ENCODE measurements at places on chromosomes 2 and 18.

DNA sequence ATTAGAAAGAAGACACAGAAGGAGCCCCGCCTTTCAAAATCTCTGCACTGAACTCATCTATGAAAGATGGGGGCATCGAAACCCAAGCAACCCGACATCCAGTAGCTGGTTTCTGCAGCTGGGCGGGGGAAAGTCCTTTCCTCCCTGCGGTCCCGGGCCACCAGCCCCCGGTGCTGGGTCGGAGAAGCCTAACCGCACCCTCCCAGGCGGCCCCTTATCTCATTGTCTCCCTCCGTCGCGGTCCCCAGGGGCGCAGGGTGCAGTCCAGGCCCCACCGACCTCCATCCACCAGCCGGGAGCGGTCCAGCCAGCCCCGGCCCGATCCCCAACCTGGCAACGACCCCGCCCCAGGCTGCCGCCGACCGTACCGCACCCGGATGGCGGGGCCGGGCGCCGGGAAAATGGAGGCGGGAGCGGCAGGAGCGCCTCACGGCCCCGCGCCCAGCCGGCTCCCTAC, 452 bp downstream of the RAPH1 start:
- DNase-seq, result no peak

DNA sequence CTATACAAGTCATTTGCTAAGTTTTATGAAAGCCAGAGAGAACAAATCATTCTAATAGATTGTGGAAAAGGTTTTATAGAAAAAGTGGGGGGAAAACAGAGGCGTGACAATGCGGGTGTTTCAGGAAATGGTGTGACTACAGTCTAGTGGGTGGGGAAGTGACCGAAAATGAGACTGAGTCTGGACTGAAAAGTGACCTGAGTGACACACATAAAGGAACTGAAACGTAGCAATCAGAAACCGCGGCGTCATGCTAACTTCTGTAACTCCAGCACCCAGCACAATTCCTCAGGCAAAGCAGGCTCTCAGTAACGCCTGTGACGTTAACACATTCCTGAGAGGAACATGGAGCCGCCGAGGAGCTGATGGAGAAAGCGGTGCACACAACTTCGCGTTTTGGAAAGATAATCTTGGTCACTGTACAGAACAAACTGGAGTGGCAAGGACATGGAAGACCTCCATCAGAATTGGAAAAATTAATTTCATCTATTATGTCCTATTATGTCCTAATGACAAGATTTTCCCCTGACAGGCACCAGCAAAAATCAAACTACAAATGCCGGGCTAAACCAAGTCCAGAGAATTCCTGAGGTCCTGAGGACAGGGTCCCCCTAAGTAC, 1.4 kb upstream of the CD226 start:
- DNase-seq, result no peak

GRCh38 chr2:104804148-104804890, 49.6 kb upstream of the POU3F3 start:
- DNase-seq, result no peak

GRCh38 chr18:44128365-44128764, 552.3 kb upstream of the SETBP1 start:
- no peak for DNase-seq

GRCh38 chr2:133660510-133660909, 92.2 kb upstream of the NCKAP5 start:
- no peak for DNase-seq

- no peak for DNase-seq
Observed at GRCh38 chr18:39701055-39701783, 2135.6 kb upstream of the CELF4 start.

DNA sequence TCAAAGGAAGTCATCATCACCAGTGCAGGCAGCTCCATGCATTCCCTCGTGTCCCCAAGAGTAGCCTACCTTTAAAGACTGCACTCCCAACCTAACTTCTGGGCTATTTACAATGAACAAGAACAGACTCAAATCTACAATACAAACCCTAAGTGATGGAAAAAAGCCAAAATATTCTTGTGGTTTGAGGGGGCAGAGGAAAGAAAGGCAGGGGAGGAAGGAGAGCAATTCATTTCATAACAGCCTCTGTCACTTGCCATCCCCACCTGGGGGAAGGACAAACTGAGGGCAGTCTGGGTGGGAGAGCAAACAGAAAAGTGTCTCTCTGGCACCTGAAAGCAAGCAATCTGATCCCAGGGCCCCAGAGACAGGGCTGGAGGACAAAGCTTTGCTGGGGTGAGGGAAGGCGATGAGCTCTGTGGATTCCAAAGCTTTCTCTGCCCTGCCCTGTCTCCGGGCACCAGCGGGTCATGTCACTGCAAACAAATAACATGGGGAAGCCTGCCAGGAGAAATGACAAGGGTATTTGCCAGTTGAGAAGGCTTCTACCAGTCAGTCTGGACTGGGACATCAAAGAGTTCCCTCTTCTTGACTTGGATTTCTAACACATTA, 528.0 kb upstream of the TNP1 start:
- DNase-seq, result no peak

DNA sequence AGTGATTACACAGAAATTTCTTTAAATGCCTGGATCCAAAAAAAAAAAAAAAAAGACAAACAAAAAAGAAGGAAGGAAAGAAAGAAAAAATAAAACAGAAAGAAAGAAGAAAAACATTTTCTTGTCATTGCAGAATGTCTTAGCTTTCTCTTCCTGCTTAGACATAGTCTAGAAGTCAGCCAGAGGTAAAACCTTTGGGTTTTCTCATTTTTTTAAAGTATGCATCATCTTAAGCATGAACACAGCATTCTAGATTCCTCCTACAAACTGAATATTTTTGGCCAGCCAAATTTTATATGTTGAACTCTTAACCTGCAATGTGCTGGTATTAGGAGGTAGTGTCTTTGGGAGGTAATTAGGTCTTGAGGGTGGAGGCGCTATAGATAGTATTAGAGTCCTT, 243.9 kb downstream of the TRIB2 start:
- DNase-seq, result no peak

- DNase-seq, result no peak
Observed at GRCh38 chr2:54271843-54272627, 16.0 kb upstream of the TSPYL6 start.

- no peak for DNase-seq
Observed at GRCh38 chr2:24115057-24115456, 8.1 kb downstream of the PFN4 start.

DNA sequence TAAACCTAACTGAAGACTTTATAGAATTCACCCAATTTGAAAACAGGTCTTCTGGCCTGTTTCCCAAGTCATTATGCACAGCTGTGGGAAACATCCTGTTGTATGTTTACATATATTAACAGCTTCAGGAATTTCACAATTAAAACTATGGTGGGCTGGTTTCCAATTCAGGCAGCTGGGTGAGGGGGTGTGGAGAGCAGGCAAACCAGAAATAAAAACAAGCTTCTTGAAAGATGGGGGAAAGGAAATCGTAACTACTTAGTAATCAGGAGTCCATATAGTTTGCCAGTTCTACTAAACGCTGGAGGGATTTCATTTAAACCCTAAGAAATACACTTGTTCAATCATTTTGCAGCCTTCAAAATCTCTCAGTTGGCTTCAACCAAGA, 22.8 kb downstream of the ATP8B1 start:
- no peak for DNase-seq

DNA sequence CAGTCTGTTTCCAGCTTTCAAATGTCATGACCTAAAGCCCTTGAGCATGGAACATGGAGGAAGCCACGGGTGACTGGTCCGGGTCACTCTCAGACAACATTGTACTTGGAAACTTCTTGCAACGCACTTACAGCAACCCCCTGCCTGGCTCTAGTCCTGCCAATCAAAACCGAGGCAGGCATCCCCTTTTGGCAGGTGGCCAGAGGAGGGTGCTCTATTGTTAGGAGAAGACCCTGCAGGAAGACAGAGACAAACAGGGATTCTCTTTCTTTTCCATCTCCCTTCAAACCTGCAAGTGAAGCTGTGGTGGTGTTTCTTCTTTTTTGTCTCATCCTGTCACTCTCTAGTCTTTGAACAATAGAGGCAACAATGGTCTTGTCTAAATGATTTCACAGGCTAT, 667.2 kb downstream of the ZEB2 start:
- DNase-seq, result no peak

DNA sequence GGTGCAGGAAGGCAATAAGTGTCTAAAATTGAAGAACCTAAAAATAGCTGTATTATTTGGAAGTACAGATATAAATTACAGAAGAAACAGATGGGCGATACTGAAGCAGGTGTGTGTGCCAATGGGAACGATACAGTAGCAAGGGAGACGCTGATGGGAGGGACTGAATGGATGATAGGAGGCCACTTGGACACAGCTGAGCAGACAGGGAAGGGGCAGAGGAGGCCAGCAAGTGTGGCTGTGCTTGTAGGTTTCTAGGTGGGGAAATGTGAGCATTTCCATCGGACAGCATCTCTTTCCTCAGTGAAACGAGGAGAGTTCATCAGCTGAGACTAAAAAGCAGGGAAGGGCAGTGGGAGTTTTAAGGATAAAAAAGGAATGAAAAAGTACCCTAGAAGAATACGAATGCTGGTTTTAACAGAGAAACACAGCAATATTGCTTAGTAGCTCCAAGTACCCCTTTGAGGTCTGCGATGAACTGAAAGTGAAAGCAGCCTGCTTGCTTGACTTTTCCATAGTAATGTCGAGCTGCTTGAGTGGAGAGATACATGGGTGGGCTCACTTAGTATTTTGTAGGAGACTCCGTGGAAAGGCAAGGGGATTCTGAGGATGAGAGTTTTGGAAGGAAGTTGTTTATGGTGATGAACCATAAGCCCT, 91.7 kb upstream of the EPC2 start:
- DNase-seq, result no peak

DNA sequence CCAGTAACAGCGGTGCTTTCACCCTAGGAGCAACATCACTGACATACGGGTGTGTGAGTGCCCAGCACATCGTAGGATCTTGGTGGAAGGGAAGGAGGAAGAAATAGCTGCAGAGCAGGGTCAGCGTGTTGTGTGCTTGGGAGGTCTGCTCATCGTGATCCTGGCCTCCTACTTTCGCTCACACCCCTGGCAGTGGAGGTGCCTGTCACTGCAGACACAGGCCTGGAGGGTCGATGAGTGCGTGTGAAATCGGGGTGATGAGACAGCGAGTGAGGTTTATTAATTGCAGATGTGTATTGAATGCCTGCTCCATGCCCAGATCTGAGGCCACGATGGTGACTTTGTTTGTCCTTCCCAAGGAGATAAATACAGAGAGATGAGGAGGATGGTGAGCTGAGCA, 126.1 kb downstream of the NCK2 start:
- no peak for DNase-seq

- no peak for DNase-seq
Observed at GRCh38 chr2:28470759-28471158, 25.1 kb upstream of the PLB1 start.

GRCh38 chr2:106700616-106701015, 185.4 kb downstream of the ST6GAL2 start:
- DNase-seq, result no peak

- no peak for DNase-seq
Observed at GRCh38 chr2:226256237-226256636, 543.4 kb downstream of the IRS1 start.

DNA sequence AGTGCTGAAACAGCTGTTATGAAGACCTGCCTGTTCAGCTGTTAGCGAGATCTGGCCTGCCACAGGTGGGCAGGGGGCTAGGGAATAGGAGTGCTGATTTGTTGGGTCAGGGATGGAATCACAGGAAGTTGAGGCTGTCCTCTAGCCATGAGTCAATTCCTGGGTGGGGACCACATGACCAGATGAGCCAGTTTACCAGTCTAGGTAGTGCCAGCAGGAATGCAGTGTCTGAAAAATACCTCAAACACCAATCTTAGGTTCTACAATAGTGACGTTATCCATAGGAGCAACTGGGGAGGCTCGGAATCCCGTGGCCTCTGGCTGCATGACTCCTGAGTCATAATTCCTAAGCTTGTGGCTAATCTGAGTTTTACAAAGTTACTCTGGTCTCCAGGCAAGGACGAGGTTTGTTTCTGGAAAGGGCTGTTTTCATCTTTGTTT, 44.9 kb downstream of the DYSF start:
- DNase-seq, result no peak

- DNase-seq, result no peak
Observed at GRCh38 chr2:2919574-2920365, 457.8 kb downstream of the EIPR1 start.

DNA sequence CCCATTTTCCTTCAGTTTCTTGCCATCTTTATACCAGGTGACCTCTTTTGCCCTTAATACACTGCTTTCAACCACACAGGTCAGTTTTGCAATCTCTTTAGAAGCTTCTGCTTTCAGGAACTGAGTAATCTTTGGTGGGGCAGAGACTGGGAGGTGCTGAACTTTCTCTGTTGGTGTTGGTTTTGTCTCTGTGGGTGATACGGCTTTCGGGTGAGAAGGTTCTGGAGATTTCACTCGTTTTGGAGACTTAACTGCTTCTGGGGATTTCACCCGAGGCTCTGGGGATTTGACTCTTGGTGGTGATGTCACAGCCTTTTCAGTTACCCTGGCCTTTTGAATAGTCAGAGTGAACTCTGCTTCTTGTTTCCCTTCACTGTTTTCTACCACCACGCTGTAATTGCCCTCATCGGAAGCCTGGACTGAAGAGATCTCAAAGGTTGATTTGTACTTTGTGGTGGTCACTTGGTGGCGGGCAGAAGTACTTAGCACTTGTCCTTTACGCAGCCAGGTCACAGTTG, 50.4 kb downstream of the PLEKHA3 start:
- no peak for DNase-seq

DNA sequence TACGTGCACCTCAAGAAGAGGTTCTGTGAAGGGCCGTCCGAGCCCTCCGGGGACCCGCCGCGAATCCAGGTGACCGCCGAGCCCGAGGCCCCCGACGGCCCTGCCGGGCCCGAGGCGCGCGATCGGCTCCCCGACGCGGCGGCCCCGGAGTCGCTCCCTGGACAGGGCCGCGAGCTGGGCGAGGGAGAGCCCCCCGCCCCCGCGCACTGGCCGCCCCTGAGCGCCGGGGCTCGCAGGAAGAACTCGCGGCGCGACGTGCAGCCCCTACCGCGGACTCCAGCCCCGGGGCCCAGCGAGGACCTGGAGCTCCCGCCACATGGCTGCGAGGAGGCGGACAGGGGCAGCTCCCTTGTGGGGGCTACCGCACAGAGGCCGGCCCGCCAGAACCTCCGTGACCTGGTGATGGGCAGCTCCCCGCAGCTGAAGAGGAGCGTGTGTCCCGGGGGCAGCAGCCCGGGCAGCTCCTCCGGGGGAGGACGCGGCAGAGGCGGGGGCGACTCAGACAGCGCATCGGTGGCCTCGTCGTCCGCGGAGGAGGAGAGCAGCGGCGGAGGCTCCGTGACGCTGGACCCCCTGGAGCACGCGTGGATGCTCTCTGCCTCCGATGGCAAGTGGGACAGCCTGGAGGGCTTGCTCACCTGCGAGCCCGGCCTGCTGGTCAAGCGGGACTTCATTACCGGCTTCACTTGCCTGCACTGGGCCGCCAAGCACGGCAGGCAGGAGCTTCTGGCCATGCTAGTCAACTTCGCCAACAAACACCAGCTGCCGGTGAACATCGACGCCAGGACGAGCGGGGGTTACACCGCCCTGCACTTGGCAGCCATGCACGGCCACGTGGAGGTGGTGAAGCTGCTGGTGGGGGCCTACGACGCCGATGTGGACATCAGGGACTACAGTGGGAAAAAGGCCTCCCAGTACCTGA, 812 bp downstream of the SOWAHC start:
- no peak for DNase-seq

GRCh38 chr2:129757366-129757914, 222.0 kb upstream of the RAB6C start:
- DNase-seq, result no peak

GRCh38 chr2:237968048-237968862, 1.4 kb downstream of the UBE2F start:
- DNase-seq, result no peak

Measured in activated CD8-positive, alpha-beta memory T cell treated with anti-CD3 and anti-CD28 coated beads for 4 hours (primary cell).